ENCODE measurements at places on chromosomes 1 and 21. TPM values are rescaled to one million over a fixed set of nuclear protein-coding genes. Genes with fewer than 3 reads are reported as not detected.

AMY1B gene
- not detected for polyA plus RNA-seq

B3GALT5 gene
- 0.39 TPM for polyA plus RNA-seq

ATP1A4 gene
- 3.3 TPM for polyA plus RNA-seq

S1PR1 gene
- 14.9 TPM for polyA plus RNA-seq

GNG4 gene
- polyA plus RNA-seq: 0.82 TPM

RNASEL gene
- polyA plus RNA-seq: 7.0 TPM

LIN28A gene
- 0.11 TPM for polyA plus RNA-seq

IRF6 gene
- 0.63 TPM for polyA plus RNA-seq

CFAP107 gene
- polyA plus RNA-seq: 0.63 TPM

PLEKHN1 gene
- not detected for polyA plus RNA-seq

SPATA17 gene
- polyA plus RNA-seq: 3.2 TPM

EFHD2 gene
- polyA plus RNA-seq: 22.4 TPM

GTF2B gene
- polyA plus RNA-seq: 30.3 TPM

DNA sequence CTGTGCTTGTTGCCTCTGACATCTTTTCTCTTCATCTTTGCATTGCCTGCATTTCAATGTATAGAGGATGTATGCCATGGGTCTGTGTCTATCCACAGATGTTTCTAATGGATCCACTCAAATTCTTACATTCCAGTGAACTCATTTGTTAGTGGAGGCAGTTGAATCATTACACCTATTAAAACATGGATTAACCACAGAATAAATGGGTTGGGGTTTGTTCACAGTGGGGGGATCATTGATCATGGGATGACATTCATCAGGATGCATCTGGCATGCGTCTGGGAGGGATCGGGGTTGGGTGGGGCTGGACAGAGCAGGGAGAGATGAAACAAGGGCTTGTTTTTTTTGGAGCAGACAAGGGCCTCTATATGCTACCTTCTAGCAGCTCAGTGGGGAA, 182.5 kb downstream of the RHOU start:
- DNase-seq: no peak

DNA sequence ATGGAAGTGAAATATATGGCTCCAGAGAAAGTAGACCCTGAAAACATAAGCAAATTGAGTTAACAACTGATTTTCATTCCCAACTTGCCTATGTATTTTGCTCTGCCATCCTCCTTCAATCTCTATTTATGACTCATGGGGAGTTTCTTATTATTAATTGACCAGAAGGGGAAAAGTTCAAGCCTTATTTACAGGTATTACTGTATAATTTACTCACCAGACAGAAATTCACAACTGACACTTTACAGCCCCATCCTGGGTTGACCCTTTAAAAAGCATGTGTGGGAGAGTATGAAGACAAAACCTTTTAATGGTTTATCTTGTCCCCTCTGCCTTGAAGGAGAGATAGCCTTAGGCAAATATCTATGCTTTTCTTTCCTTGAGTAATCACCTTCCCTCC, 39.8 kb upstream of the C1orf53 start:
- DNase-seq: no peak

DNA sequence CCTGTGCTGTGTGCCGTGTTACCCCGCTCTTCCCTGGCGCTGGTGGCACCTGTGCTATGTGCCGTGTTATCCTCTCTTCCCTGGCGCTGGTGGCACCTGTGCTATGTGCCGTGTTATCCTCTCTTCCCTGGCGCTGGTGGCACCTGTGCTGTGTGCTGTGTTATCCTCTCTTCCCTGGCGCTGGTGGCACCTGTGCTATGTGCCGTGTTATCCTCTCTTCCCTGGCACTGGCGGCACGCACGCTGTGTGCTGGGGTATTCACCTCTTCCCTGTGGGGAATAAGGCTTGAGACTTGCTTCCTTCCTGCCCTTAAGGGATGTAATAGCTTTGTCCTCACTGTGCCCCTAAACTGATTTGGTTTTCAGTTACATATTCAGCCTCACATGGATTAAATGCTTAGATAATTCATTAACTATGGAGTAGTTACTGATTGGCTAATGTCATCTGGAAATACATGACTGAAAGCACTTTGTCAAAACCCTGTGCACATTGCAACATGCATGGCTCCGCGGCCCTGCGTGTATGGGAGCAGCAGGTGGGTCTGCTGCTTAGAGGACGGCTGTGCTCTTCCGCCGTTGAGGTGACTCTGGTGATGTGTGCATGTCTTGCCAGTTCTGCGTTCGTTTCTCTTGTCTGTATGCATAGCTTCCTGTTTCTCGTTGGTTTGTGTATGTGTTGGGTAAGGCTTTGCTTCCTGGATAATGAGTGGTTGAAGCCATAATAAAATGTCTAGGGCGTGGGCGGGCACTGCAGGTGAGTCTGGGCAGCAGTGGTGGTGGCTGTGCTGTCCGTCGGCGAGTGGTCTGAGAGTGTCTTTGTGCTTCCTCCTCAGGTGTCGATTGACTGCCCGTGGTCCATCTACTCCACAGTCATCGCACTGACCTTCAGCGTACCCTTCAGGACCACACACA, 17.9 kb upstream of the PWP2 start:
- DNase-seq: no peak

GRCh38 chr1:116290085-116290705, 82.8 kb upstream of the ATP1A1 start:
- no peak for DNase-seq

- no peak for DNase-seq
Observed at GRCh38 chr1:192849442-192849841, 40.6 kb downstream of the RGS2 start.

- DNase-seq: no peak
Observed at GRCh38 chr1:47175227-47175934, 14.5 kb downstream of the PDZK1IP1 start.

GRCh38 chr1:150621497-150622302, 7.7 kb downstream of the ENSA start:
- DNase-seq: peak; percentile 54

- DNase-seq: no peak
Observed at GRCh38 chr1:64616039-64616438, 128.8 kb upstream of the RAVER2 start.

GRCh38 chr1:51927029-51927428, 48.5 kb upstream of the NRDC start:
- no peak for DNase-seq

DNA sequence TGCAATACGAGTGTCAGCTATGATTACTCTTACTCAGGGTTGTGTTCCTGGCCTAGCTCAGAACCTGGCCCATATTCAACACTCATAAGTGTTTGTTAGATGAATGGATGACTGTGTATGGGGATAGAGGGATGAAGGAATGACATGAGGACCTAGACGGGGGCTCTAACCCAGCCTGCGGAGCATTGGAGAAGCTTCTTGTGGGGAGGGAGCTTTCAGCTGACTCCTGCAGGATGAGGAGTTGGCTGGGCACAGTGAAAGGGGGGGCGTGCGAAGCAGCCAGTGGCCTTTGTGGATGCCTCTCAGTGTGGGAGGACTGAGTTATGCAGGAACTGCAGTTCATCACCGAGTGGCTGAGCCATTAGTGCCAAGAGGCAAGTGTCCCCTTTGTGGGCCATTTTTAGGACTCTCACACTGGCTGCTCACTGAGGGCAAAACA, 1.2 kb upstream of the EXTL1 start:
- no peak for DNase-seq

DNA sequence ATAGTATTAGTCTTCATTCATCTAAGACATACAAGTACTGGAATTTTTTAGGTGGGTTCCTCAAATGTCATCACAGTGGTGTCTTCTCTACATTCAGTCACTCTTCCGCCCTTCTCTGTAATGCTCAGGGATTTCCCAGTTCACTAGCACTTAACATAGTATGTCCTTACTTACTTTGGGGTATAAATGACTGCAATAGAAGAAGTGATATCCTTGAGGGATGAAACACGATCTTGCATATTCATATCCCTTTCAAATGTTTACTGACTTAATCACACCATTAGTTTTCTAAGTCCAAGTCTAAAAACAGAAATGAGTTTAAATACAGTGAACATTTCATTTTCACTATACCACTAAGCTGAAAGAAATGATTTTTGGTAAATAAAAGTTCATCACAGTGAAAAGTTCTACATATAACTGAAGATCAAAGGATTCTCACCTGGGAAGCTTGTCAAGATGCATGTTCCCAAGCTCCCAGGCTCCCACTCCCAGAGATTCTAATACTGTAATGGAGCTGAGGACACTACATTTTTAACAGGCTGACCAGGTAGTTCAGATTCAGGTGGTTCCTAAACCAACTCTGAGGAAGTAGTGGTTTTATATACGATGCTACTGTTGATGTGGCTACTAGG, 29.7 kb downstream of the MRPL39 start:
- no peak for DNase-seq

- DNase-seq: no peak
Observed at GRCh38 chr1:43947874-43948437, 1.2 kb downstream of the IPO13 start.

- DNase-seq: no peak
Observed at GRCh38 chr1:30508611-30509010, 214.8 kb downstream of the MATN1 start.

DNA sequence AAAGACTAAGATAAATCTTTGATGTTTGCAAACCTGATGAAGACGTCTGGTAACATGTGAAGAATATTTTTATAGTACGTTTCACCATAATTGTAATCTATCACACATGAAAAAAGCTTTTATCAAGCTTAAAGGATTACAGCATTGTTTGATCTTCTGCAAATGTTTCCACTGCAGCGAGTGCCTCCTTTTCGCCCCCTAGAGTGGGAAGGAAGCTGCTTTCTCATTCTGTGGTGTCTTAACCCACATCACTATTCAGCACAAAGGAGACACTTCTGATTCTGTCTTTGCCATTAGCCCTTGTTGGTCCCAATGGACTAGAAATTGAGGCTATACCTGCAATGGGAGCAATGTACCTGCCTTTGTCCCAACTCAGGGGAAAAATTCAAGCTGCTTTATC, 46.0 kb upstream of the IL12RB2 start:
- DNase-seq: no peak

GRCh38 chr1:20322081-20322824, 31.6 kb downstream of the VWA5B1 start:
- peak; percentile 20 for DNase-seq

GRCh38 chr21:29315131-29315749, 16.5 kb downstream of the BACH1 start:
- DNase-seq: no peak

GRCh38 chr1:172325531-172325930, 95.0 kb upstream of the C1orf105 start:
- peak; percentile 87 for DNase-seq

DNA sequence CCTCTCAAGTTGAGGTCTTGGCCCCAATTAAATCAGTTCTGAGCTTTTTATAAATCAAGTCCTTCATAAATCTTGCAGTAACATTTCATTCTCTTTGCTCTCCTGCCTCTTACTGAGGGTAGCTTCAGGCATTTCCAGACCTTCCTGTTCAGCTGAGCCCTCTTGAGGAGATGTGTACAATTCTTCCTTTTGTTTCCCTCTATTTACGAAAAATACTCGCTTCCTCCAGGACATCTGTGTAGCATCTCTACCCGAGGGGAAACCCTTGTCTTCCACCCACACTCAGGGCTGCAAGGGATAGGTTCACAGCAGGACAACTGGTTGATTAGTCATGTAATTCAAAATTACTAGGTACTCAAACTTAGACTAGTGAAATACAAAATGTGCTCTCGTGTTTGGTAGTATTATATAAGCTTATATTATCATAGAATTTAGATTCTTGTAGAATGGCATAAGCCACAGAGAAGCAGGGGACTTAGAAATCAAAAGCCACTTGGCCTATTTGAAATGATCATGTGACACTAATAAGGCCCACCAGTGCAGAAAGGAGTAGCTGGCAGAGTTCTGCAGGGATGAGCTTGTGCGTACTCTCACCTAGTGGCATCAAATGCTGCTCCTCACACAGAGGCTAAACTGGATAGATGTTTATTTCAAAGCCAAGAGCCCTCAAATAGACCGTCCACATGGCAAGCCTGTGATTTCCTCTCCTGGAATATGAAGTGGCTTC, 126.7 kb downstream of the GDAP2 start:
- no peak for DNase-seq

GRCh38 chr1:244920911-244921761, 56.8 kb upstream of the HNRNPU start:
- no peak for DNase-seq
